ENCODE measurements at places on chromosomes 6 and 20. TPM values are rescaled to one million over a fixed set of nuclear protein-coding genes. Genes with fewer than 3 reads are reported as not detected.

Gene CCDC167
- total RNA-seq = 54.2 TPM

Gene FNDC11
- total RNA-seq = 0.48 TPM

Gene SLC39A7
- total RNA-seq = 41.7 TPM

Gene ADAM33
- not detected for total RNA-seq

Gene HSF2
- 20.7 TPM for total RNA-seq

Gene NKX2-2
- not detected for total RNA-seq

Gene ITPR3
- 61.4 TPM for total RNA-seq

Gene PRKN
- 1.00 TPM for total RNA-seq

Gene SFTA2
- not detected for total RNA-seq

Gene HRH3
- total RNA-seq = not detected

Gene ADGRF4
- not detected for total RNA-seq

Gene SYCP2L
- total RNA-seq = 0.31 TPM

Gene C2
- total RNA-seq = 2.2 TPM

Gene IP6K3
- not detected for total RNA-seq

Gene TBC1D20
- 38.0 TPM for total RNA-seq

Gene SPATA25
- total RNA-seq = 2.0 TPM

Gene MYL9
- 0.61 TPM for total RNA-seq

Gene MYLIP
- 25.8 TPM for total RNA-seq

Gene ABCF1
- 70.4 TPM for total RNA-seq

Gene KIAA1586
- total RNA-seq = 15.1 TPM

Gene ADA
- total RNA-seq = 90.4 TPM

Gene SYTL3
- total RNA-seq = 71.7 TPM

Gene TOX2
- 0.44 TPM for total RNA-seq

Gene ACOT13
- total RNA-seq = 20.6 TPM

Gene AIF1
- 118 TPM for total RNA-seq

Gene DSTN
- total RNA-seq = 47.5 TPM

Gene EDN3
- 0.39 TPM for total RNA-seq

Gene POM121L2
- not detected for total RNA-seq

Gene TAGAP
- total RNA-seq = 106 TPM

Gene GPX5
- total RNA-seq = not detected

Measured in activated naive CD8-positive, alpha-beta T cell treated with anti-CD3 and anti-CD28 coated beads, Interleukin-2, amount 10 ng/mL, durations not matched to agents 7 days and 5 days (primary cell).